Stimulated activated CD4-positive, alpha-beta T cell treated with anti-CD3 and anti-CD28 coated beads, Interleukin-15, amount 100 ng/mL, for 1 hour (primary cell): ENCODE measurements at places on chromosomes 16 and 17.

- no peak for DNase-seq
Observed at GRCh38 chr17:19705201-19705600, 11.2 kb downstream of the SLC47A2 start.

- no peak for DNase-seq
Observed at GRCh38 chr16:47392081-47392480, 68.8 kb downstream of the ITFG1 start.

- no peak for DNase-seq
Observed at GRCh38 chr16:20918486-20919239, 18.1 kb downstream of the LYRM1 start.

GRCh38 chr16:50244140-50244503 is 22.2 kb upstream of the ADCY7 start:
- DNase-seq: no peak

DNA sequence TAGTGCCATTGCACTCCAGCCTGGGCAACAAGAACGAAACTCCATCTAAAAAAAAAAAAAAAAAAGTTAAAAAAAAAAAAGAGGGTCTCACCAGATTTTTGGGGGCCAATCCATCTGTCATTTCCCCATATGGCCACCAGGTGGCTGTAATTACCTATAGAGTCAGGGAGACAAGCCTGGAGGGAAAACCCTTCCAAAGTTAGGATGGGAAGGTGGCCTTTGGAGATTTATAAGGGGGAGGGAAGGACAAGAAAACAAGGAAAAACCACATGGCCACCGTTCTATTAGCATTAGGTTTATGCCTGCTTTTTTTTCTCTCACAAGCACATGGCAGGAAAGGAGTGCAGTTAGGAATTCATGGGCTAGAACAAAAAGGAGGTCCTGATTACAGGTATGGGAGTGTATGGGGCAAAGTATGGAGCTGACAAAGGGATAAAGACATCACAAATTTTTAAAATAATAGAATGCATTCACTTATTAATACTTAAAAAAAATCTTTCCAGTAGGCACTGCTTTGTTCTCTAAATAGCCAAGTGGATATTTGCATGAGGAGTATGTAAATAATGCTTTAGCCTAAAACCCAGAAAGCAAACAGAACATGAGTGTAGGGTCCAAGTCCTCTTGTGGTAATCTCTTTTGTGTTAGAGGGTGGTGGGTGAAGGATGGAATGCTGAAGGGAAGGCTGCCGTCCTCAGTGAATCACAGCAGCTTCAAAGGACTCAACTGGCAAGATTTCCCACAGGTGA is 5.1 kb downstream of the CYB5D1 start:
- DNase-seq: no peak

DNA sequence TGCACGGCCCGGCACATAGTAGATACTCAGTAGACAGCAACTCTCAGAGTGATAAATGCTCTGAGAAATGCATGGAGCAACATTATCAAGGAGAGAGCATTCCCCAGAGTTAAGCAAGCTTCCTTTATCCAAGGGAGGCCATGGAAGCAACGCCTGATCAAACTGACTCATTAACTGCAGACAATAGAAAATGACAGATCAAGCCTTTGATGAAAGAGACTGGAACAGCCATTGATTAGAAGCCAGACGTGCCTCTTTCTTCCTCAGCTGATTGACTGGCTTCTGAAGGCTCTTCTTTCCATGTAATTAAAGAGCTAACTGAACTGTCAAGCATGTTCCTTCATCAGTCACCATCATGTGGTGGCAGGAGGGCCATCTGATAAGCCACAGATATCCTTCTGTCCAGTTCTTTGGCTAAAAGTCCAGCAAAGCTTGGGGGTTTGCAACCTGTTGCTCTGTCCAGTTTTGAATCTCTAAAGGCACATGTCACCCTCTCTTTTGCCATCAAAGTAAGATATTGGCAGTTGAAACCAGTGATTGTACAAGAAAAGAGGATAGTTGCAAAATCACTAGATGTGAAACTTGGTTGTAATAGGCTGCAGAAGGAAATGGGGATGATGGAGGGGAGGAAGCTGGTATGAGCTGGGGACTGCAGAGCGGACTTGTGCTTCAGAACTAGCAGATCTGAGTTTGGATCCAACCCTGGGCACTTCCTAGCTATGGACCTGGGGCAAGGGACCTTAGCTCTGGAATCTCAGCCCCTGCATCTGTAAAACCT is 188.0 kb downstream of the HAPSTR1 start:
- DNase-seq: no peak
